Stromal cell of bone marrow (primary cell): ENCODE measurements at places on chromosomes 7 and 10.

DNA sequence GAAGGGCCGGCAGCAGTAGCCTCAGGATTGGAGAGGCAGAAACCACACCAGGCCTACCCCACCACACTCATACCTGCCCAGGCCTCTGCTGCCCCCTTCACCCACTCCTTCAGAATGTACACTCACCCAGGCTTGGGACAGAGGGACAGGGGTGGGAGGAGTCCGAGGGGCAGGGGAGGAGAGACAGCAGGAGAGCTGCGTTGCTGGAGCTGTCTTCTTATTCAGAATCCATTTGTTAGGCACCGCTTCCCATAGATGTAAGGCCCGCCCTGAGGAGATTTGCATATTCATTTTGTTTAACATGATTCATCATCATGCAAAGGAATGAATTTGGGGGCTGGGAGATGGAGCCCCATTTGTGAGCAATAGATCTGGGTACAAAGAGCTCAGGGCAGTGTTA is 156.7 kb downstream of the CDH23 start:
- no peak for DNase-seq

GRCh38 chr7:157482025-157482424 is 145.2 kb downstream of the DNAJB6 start:
- no peak for DNase-seq

GRCh38 chr7:49407205-49407604 is 366.2 kb upstream of the VWC2 start:
- DNase-seq, result no peak

GRCh38 chr10:130498934-130499333 is 362.7 kb downstream of the GLRX3 start:
- DNase-seq, result no peak

- peak; percentile 52 for DNase-seq
These were observed 20.0 kb downstream of the UNC5B start for GRCh38 chr10:71232089-71232998.

- no peak for DNase-seq
These were observed 12.0 kb upstream of the NRCAM start for GRCh38 chr7:108468246-108468645.

DNA sequence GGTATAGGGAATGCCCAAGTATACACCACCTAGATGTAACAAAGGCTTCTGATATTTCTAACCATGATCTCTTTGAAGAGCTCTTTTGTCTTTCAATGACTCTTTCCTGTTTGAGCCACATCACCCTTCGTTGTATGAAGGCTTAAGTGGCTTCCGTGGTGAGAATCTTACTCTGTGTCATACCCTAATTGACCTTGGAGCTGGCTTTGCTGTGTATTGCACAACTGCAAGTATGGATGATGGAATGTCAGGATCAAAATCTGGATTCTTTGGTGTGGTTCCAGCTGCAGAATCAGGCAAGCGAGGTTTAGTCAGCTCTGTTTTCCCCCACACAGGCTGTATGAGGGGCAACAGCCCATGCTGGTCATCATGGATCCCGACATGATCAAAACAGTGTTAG is 16.0 kb downstream of the CYP3A43 start:
- DNase-seq, result peak; percentile 21

DNA sequence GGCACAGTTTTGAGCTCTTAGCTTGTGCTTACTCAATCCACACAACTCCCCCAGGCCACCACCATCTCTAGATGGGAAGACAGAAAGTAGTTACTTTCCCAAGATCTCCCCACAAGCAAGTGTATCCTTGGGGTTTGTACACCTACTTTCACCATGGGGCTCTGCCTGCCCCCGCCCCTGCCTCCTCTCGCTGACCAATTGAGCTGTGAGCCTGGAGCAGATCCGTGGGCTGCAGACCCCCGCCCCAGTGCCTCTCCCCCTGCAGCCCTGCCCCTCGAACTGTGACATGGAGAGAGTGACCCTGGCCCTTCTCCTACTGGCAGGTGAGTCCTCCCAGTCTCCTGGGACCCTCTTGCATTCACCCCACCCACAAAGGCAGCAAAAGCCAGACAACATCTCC is 2.0 kb downstream of the FXYD4 start:
- DNase-seq, result no peak

GRCh38 chr10:31509989-31510388 is 191.0 kb downstream of the ZEB1 start:
- no peak for DNase-seq

GRCh38 chr7:1232623-1233332 is at the start of gene UNCX:
Gene UNCX (plus strand): TSS chr7:1232872. CDS start chr7:1233018, 146 bp downstream.
- no peak for DNase-seq

- DNase-seq, result no peak
These were observed 1.1 kb upstream of the GAD2 start for GRCh38 chr10:26215396-26215934.

- no peak for DNase-seq
These were observed 301.6 kb downstream of the SNX13 start for GRCh38 chr7:17638727-17639126.

DNA sequence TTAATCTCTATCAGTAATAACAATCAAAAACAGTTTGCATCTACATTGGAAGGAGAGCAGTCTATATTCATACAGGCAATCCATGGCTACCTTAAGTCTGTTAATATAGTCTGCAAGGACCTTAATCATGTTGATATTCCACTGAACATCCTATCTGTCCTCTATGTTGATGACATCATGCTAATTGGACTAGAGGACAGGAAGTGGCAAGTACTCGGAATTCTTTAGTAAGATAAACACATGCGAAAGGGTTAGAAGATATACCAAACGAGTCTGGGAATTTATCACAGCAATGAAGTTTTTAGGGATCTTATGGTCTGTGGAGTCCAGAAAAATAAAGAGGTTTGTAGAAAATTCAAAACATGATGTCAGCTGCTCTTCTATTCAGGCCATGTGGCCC is 11.3 kb upstream of the SAMD9L start:
- no peak for DNase-seq

DNA sequence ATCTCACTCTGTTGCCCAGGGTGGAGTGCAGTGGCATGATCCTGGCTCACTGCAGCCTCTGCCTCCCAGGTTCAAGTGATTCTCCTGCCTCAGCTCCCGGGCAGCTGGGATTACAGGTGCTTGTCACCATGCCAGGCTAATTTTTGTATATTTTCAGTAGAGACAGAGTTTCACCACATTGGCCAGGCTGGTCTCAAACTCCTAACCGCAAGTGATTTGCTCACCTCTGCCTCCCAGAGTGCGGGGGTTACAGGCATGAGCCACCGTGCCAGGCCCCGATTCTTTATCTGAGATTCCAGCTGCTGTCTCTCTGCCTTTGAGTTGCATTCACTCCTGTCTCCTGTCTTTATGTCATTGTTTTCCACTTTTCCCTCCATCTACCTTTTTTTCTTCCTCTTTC is 168.7 kb downstream of the TMEM178B start:
- no peak for DNase-seq

- no peak for DNase-seq
These were observed 24.1 kb downstream of the ZRANB1 start for GRCh38 chr10:124966008-124966407.

GRCh38 chr10:124921261-124921660 is 20.7 kb upstream of the ZRANB1 start:
- no peak for DNase-seq

- DNase-seq, result peak; percentile 41
These were observed 74.0 kb downstream of the FAM241B start for GRCh38 chr10:69703766-69704630.

DNA sequence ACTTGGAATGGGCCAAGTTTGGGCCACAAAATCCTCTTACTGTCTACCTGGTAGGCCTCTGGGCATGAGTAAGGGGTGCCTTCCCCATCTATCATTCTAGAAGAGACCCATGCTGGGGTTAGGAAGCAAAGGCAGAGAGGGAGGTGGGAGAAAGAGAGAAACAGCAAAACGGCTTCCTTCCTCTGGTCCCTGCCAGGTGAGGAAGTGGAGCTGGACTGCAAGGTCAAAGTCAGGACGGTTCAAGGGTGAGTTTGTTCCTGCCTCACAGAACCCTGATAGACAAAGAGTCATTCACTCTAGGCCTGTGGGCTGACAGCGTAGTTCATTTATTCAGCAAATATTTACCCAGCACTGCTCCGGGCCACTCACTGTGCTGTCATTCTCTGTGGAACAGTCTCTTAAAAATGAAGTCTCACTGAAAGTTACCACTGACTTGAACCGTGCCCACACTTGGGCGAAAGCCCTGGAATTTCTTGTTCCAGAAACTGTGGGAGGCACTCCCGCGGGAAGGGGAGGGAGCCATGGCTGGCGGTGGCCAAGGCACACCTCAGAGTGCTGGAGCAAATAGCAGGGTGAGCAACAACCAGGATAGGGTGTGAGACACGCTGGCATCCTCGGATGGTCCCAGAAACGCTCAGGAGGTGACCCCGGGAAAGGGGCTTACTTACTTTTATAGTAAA is 26.2 kb upstream of the ECHDC3 start:
- peak; percentile 10 for DNase-seq

DNA sequence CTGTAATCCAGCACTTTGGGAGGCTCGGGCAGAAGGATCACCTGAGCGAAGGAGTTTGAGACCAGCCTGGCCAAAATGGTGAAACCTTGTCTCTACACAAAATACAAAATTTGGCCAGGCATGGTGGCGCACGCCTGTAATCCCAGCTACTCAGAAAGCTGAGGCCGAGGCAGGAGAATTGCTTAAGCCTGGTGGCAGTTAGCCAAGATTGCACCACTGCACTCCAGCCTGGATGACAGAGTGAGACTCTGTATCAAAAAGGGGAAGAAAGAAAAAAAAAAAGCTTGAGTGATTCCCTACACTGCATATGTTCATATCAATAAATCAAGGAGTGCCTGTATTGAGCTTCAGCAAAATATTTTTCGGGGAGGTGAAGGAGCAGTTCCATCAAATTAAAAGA is 45.8 kb upstream of the SRRM3 start:
- DNase-seq, result no peak

DNA sequence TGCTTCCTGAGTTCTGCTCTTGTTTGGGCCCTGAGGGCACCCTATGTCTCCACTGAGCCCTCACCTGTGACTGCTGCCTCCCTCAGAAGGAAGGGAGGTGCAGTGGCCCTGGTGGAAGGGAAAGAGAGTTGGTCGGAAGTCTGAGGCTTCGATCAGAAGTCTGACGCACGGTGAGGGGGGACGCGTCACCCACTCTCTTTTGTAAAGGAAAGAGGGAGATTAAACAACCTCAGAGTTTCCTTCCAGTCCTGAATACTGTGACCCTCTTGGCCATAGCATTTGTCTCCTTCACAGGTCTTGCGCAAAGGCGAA is 31.4 kb upstream of the TRIM8 start:
- no peak for DNase-seq

- no peak for DNase-seq
These were observed 201.6 kb upstream of the LRRN3 start for GRCh38 chr7:110889335-110889734.

DNA sequence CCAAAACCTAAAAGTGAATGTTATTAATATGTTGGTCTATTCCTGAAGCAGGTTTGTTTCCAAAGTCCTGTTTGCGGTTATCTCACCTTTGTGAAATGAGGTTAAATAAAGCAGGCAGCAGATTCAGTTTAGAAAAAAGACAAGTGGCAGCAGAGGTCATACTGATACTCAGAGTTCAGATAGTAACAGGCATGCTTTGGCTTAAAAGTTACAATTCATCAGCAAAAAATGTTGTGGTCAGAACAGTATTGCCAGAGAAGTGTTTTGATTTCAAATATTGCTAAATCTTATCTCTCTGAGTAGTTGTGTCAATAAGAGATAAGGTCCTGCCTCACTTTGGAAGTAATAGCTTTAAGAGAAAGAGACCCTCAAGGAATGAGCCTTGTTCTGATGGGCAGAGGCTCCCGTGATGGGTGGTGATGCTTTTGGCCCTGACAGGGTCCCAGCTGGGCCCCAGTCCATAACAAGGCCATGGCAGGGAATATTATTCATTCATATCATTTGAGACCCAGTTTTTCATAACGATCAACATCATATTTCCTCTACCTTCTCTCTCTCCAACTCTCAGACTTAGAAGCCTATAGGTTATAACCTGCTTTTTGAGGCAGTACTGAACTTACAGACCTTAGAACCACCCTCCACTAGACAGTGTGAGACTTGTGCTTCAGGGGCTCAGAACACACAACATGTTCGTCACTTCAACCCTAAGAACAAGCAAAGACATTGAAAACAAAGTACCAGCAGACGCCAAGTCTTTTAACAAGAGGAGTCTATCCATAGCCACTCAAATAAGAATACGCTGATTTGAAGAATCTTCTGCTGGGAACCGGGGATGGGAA is 58.5 kb upstream of the AHR start:
- no peak for DNase-seq

- DNase-seq, result no peak
These were observed 15.0 kb downstream of the CCDC6 start for GRCh38 chr10:59891349-59891748.

GRCh38 chr7:33692956-33693355 is 212.4 kb upstream of the BMPER start:
- peak; percentile 68 for DNase-seq

- DNase-seq, result peak; percentile 3
These were observed 136.5 kb upstream of the ETV1 start for GRCh38 chr7:14125998-14126397.

DNA sequence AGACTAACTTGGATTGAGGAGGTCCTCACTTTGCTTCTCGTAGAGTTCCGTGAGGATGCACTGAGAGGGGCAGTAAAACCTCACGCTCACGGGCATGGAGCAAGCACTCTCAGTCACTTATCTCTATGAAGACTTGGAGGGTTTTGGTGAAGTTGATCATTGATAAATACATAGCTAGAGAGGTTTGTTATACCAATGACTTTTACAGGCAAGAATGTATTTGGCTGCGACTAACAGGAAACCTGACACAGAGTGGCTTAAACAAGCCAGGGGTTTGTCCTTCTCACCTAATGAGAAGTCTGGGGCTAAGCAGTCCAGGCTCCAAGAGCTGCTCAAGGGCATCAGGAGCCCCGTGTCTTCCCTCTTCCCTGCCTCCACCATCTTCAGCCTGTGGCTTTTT is 6.1 kb downstream of the BICC1 start:
- no peak for DNase-seq

GRCh38 chr10:96857301-96858012 is 25.4 kb downstream of the LCOR start:
- DNase-seq, result no peak

- no peak for DNase-seq
These were observed 80.7 kb downstream of the THSD7A start for GRCh38 chr7:11751315-11751714.

DNA sequence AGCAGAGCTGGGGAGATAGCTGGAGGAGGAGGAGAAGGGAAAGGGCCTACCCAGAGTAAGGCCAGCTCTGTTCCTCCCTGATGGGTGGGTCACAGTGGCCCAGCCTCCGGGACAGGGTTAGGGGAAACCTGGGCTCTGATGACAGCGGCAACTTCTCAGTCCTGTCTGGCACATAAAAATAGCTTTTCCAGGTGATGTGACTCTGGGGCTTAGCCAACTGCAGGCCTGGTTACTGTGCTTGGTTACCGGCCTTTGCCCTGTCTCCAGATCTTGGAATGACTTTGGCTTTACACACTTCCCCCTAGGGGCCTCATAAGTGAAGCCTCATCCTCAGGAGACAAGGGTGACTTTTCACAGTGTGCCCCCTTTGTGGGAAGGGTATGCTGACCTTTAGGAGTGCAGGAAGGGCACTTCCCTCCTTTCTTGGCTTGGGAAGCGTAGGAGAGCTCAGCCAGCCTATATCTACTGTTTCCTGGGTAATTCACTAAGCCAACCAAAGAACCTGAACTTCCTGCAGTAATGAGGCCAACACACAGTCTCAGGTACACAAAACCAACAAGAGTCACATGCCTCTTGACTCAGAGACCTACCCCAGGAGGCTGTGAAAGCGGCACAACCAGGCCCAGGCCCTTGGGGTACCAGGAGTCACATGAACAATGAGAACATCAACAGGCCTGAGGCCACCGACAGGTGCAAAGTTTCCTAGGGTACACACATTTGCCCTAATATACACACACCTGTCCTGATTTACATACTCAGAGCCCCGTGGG is 11.7 kb upstream of the HILPDA start:
- no peak for DNase-seq

GRCh38 chr10:71526653-71527052 is 129.9 kb downstream of the CDH23 start:
- DNase-seq, result no peak
